ENCODE measurements at places on chromosomes 12 and 14.

GRCh38 chr14:95220663-95221231, 63.4 kb upstream of the DICER1 start:
- DNase-seq, result no peak

DNA sequence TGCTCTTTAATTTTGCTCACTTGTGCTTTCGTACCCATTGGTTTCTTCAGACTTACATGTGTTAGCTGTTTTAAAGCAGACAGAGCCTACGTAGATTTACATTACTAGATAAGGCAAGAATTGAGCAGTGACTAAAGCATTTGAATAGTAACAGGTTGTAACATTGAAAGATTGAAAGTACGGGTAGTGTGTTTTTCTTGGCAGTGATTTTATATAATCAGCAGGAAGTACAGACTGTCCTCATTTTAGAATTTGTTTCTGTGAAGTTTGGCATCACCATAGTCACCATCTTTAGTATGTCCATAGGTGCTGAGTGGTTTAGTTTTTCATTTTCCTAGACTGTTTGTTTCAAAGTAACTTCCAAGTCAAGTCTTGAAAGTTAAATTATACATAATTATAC, 14.0 kb downstream of the RTRAF start:
- DNase-seq, result no peak

DNA sequence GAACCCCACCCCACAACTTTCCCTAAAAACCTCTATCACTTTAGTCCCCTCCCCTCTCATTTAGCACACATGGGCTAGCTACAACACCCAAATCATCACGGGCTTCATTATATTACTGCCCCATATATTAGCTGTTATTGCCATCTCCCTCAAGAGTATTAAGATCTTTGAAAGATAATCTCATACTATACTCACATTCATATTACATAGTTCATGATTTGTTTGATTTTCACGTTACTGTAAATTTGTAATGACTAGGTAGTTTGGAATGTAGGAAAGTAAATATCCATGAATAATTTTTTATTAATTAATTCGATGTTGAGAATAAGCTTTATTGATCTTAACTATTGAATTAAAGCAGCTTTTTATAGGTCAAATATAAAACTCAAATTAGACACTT, 7.9 kb downstream of the DICER1 start:
- DNase-seq, result no peak

GRCh38 chr12:125766091-125766490, 700.9 kb downstream of the AACS start:
- no peak for DNase-seq

GRCh38 chr14:69617796-69618195, 6.4 kb downstream of the SUSD6 start:
- no peak for DNase-seq

- DNase-seq, result no peak
Observed at GRCh38 chr12:38269897-38270296, 46.7 kb upstream of the ALG10B start.

- no peak for DNase-seq
Observed at GRCh38 chr12:45591635-45592034, 137.9 kb upstream of the ARID2 start.

All from activated naive CD4-positive, alpha-beta T cell treated with Interleukin-2 at 50 U/mL for 16 hours (primary cell).